Activated CD8-positive, alpha-beta T cell treated with anti-CD3 and anti-CD28 coated beads, Interleukin-2, amount 10 ng/mL, durations not matched to agents 7 days and 5 days (primary cell): ENCODE measurements at places on chromosomes 3 and 15.

DNA sequence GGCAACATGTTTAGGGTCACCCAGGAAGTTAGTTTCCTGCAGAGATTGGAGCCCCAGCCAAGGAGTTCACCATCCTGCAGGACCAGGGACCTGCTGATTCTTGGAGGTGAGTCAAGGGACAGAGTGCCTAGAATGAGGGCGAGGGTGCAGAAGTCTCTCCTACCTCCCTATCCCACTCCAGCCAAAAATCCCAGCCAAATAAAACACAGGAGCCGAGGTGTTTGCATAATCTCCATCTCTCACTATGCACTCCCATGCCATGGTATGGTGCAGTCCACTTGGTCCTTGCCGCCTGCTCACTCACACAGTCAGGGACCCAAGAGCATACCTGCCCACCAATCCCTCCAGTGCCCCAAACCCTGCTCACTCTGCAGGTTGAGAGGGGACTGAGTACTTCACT, 294.2 kb downstream of the UACA start:
- no peak for DNase-seq

GRCh38 chr3:27138562-27138961, 230.6 kb downstream of the NEK10 start:
- no peak for DNase-seq

GRCh38 chr3:184409331-184409926, 29.6 kb downstream of the CHRD start:
- DNase-seq, result no peak

- no peak for DNase-seq
These were observed 47.2 kb downstream of the FAM227B start for GRCh38 chr15:49573421-49573820.

DNA sequence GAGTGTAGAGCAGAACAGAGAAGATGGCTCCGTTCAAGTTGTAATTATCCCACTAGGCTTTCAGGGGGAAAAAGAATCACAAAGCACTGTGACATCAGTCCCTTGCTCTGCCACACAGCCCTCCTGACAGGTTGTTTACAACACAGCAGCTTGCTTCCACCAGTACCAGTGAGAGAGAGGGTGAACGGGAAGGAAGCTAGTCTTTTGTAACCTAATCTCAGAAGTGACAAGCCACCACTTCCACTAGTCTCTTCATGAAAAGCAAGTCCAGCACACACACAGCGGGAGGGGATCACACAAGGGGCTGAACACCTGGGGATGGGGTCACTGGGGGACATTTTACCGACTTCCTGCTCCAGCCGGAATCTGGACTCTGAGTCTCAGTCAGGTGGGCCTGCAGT, 86.3 kb downstream of the FAM81A start:
- DNase-seq, result peak; percentile 48

GRCh38 chr3:107250221-107250620, 127.0 kb upstream of the CCDC54 start:
- no peak for DNase-seq

DNA sequence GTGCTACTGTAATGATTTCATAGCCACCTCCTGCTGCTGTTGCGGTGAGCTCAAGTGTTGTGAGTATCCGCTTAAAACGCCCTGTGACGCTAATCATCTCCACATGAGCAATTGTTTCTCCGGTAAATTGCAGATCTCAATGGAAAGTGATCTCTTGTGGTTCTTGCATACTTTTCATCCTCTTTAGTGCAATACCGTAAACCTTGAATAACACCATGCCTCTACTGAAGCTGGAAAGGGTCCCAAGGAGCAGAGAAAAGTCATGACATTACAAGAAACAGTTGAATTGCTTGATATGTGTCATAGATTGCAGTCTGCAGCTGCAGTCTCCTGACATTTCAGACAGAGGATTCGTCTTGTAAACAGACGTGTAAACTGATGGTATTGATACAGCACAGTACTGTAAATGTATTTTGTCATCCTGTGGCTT, 6.0 kb upstream of the CEMIP start:
- no peak for DNase-seq
